Right cardiac atrium (tissue), 5 donors: ENCODE measurements at places on chromosomes 13 and 19.

DNA sequence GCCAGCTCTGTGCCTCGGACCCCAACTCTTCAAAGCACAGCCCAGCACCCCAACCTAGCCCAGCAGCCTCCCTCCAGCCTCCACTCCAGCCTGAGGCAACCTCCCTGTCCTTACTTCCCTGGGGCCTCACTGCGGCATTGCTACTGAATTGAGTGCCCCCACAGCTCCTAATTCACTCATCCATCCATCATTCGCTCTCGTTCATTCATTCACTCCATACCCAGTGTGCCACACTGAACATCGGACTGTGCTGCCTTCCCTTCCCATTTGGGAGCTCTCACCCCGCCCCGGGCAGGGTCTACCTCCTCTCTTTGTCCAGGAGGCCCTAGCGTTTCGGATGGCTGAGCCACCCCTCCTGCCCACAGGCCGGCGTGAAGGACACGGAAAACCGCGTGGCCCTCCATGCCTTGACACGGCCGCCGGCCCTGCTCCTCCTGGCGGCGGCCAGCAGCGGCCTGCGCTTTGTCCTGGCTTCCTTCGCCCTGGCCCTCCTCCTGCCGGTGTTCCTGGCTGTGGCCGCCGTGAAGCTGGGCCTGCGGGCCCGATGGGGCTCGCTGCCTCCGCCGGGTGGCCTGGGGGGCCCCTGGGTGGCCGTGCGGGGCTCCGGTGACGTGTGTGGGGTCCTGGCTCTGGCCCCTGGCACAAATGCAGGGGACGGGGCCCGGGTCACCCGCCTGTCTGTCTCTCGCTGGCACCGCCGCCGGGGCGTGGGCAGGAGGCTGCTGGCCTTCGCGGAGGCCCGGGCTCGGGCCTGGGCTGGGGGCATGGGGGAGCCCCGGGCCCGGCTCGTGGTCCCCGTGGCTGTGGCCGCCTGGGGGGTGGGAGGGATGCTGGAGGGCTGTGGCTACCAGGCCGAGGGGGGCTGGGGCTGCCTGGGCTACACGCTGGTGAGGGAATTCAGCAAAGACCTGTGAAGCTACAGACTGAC lies 1.3 kb downstream of the NAT14 start:
- peak; percentile 74 for DNase-seq

- no peak for DNase-seq
These were observed 171.8 kb downstream of the STK24 start for GRCh38 chr13:98405107-98405571.

GRCh38 chr19:49570997-49571676 lies 9.2 kb downstream of the NOSIP start:
- no peak for DNase-seq

- DNase-seq, result no peak
These were observed 2.1 kb downstream of the PROSER1 start for GRCh38 chr13:39035799-39036198.

GRCh38 chr13:104355041-104355670 lies 1288.9 kb upstream of the SLC10A2 start:
- DNase-seq, result no peak

- DNase-seq, result no peak
These were observed 91.4 kb downstream of the COL4A1 start for GRCh38 chr13:110215606-110216005.

DNA sequence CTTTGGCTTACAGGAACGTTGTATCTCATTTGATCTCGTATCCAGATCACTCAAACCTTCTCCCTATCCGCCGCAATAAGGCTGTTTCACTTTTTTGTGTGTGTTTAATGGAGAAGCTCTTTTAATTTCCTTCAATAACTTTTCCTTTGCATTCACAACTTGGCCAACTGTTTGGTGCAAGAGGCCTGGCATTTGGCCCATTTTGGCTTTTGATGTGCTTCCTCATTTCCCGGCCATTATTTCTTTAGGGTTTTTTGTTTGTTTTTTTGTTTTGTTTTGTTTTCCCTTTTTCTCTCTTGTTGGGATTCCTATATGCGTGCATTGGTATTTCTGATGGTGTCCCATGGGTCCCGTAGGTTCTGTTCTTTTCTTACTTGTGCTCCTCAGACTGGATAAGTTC lies 6.1 kb upstream of the UPF3A start:
- peak; percentile 46 for DNase-seq
